ENCODE measurements at places on chromosomes 16 and 17. TPM values are rescaled to one million over a fixed set of nuclear protein-coding genes. Genes with fewer than 3 reads are reported as not detected.

- no peak for DNase-seq
Measured at GRCh38 chr17:8969901-8970300, 4.4 kb upstream of the PIK3R5 start.

GRCh38 chr17:75459590-75460267 is 3.3 kb downstream of the TMEM94 start:
- DNase-seq = peak; percentile 37

DNA sequence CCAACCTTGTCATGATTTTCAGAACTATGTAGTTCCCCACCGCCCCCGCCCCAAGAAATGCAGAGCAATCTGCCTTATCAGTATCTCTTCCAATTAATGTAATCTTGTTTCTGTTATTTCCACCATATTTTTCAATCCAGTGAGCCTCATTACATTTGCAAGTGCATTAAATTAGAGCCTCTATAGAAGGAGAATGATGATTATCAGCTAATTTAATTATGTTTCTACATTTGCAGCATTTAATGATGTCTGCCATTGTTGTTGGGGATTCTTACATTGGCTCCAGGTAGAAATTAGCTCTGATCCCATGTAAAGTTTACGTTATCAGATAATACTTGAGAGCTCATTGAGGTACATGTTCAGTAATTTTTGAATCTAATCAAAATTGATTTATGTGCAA is 707.0 kb upstream of the RBFOX1 start:
- DNase-seq = no peak

GRCh38 chr16:66576296-66576695 is 3.0 kb upstream of the CMTM2 start:
- DNase-seq = no peak

- no peak for DNase-seq
Measured at GRCh38 chr17:41020336-41020735, 6.7 kb downstream of the KRTAP1-5 start.

DNA sequence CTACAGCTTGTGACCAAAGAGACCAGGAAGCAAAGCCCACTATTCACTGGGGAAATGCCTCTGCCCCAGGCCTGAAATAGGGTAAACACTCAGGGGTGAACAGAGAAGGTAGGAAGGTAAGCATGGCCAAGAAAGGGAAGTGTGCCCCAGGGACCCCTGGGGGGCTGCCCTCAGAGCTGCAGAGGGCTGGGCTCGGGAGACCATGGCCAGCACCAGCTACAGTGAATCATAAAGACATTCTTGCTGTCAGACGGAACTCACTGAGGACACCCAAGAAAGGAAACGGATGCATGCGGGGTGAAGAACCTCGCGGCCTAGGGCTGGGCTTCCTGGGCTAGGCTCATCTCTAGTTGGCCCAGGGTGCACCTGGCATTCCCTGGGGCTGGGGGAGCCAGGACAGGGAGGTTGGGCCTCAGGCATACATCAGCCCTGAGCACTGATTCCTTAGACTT is 9.6 kb downstream of the HIC1 start:
- no peak for DNase-seq

DNA sequence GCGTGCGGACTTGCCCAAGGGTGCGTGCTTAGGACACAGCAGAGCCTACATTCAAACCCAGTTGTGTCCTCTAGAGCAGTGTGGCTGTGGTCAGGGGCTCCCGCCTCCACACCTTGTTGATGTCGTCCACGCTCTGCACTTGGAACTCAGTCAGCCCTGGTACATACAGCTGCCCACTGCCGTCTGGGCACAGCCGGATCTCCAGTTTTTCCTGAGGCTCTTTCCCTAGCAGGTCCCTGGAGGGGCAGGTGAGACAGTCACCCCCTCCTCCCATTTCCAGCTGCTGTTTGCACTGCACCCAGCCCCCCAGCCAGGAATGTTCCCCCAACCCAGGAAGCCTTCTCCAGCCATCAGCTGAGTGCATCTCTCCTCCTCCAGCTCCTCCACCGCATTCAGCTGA is 25.7 kb downstream of the KATNB1 start:
- no peak for DNase-seq

GRCh38 chr16:57123216-57123973 is 31.0 kb downstream of the CPNE2 start:
- no peak for DNase-seq

- peak; percentile 65 for DNase-seq
Measured at GRCh38 chr17:67390646-67391361, 13.7 kb downstream of the PITPNC1 start.

- no peak for DNase-seq
Measured at GRCh38 chr16:71387045-71387871, 28.7 kb downstream of the CALB2 start.

GRCh38 chr16:70432723-70433457 is 6.0 kb downstream of the ST3GAL2 start:
- DNase-seq = peak; percentile 18

DNA sequence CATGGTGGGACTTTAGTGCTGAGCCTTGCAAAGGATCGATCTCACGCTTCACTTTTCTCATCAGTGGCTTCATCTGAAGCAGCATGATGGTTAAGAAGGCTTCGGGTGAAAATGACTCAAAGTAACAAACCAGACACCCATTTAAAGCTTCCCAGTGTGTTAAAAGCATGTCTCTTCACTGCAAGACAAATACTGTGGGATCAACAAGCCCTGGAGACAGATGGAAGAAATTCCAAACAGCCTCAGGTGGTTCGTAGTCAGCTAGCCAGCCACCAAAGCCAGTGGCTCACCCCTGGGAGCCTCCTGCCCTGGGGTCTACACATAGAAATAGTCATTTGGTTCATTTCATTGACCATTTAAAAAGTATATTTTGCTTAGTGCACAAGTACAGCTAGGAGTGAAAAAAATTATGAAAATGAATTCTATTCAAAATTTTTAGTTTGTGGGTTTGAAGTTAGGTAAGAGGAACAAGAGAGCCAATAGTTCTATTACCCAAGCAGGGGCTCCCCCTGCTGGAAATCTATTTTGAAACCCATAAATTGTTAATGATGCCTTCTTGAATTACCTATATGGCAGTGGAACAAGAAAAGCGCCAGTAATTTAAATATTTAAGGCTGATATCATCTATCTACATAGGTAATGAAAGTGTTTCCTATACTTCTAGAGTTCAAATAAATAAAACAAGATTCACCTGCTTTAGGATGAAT is 51.6 kb downstream of the PMP22 start:
- no peak for DNase-seq

DNA sequence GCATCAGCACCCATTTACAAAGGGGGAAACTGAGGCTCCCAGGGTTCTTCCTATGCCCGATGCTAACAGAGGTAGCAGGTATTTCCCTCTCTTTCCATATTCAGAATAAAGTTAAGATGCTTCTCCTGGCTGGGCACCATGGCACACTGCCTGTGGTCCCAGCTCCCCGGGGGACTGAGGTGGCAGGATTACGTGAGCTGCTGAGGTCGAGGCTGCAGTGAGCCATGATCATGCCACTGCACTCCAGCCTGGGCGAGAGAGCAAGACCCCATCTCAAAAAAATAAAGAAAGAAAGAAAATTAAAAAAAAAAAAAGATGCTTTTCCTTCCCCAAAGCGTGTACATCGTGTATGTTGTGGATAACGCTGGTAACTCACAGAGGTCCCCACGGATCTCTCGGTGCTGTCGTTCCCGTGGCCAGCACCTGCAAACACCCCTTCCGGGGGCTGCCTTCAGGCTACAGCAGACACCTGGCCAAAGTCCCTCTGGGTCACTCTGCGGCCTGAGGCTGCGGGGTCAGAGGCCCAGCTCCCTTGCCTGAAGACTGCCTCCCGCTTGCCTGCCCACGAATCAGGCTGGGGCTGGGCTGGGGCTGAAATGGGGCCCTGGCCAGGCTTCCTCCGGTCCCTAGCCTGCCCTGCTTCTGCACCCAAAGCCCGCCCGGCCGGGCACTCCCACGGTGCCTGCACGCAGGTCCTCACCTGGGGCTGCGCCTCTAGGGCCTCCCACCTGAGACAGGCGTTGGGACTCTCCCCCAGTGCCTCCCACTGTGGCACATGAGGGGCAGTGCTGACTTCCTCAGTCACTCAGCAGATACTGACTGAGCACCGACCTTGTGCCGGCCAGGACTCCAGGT is 63.1 kb downstream of the ZDHHC7 start:
- DNase-seq = no peak

GRCh38 chr17:9139695-9140094 is 118.4 kb downstream of the NTN1 start:
- DNase-seq = no peak

DNA sequence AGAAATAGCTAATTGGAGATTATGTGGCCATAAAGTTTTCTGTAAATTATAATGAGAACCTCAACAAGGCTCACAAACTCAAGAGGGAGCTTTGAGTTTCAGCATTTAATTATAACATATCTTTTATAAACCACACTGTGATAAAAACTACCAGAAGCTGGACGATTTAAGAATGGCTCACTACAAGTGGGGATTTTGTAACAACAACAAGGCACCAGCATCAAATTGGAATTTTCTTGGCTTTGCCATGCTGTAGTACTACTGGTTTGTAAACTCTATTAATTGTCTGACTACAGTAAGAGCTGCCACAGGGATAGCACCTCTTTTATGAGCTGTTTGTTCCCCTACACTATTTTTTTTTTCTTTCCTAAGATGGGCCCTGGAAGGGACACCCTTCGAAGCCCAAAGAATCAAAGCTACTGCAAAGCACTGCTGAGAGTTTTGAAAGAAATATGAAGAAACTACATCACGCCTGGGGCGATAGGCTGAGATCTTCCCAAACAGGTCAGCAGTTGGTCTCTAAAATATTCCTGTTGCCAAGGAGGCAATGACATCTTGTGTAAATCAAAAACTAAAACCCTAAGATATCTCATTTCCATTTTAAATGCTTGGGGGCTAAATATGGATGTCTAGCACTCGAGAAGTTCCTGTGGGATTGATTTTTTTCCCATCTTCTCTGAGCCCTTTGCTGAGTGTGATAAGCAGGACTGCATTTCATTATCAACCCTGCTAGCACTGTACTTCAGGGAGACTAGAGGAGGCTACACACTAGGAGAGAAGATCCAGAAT is 40.9 kb downstream of the SKAP1 start:
- no peak for DNase-seq

DNA sequence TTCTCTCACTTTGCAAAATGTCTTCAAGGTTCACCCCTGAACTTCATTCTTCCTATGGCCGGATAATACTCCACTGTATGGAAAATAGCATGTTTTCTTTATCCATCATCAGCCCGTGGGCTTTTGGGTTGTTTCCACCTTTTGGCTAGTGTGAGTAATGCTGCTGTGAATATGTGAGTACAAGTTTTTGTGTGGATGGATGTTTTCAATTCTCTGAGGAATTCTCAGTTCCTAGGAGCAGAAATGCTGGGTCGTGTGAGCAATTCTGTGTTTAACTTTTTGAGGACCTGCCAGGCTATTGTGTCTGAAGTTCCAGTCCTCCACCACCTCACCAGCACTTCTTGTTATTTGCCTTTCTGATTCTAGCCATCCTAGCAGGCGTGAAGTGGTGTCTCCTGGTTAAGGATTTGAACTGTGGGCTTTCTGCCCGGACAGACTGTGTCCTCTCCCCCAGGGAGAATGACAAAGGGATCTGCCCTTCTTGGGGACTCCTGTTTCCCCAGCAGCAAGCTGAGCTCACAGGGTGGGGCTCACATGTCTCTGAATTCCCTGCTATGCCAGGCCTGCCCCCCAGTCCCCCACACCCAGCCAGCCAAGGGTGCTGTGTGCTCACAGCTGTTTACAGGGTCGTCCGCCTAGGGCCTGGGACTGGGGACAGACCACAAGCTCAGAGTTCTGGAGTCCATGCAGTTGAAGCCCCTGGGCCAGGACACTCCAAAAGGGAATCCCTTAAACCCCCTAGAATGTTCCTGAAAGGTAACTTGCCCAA is 92.2 kb upstream of the CIBAR2 start:
- DNase-seq = no peak

DNA sequence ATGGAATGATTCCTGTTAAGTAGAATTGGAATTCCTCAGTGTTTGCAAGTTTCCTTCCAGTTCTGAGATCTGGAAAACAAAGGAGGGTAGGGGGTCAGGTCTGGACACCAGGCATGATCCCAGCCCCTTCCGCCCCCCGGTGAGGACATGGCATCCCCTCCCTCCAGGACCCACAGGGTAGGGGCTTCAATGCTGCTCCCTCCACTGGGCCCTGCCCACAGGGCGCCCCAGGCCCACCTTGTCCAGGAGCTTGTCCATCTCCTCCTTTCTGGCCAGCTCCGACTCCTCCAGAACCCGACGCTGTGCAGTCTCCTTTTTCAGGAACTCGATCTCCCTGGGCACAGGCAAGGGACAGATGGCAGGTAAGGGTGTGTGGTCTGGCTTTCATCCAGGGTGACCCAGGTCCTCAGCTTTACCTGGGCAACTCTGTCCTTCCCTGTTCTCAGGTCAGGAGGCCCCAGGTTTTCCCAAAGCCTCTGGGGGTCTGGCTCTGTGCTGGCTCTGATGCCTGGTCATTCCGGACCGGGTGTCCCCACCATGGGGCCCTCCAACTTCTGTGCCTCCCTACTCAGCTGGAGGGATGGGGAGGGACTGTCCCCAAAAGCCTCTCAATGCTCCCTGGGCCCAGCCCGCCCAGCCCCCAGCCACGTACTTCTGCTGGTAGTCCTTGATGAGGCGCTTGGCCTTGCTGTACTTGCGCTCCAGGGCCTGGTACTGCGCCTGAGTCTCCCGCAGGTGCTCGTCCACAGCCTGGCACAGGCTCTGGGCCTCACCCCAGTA is 5.5 kb upstream of the SAMD14 start:
- DNase-seq = no peak

- DNase-seq = peak; percentile 64
Measured at GRCh38 chr17:61409301-61410112, 9.9 kb downstream of the TBX2 start.

DNA sequence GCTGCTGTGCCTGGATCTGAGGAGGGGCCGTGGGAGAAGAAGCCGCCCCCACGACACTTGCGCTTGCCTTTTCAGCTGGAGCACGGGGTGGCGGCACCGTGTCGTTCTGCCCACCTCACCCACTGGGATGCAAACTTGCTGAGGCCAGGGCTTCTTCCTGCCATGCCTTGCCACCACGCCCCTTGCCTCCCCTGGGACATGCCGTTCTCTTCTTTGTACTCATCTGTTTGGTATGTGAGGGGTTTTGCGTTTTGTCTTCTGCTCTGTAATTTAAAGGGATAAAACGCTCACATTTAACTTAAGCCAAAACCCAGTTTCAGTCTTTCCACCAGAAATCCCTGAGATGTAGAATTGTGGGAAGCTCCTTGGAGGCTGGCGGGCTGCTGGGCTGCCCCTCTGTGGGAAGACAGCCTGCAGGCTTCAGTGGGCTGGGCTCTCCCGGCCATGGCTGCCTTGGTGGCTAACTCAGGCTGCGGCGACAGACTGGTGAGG is 180.2 kb downstream of the RPTOR start:
- DNase-seq = no peak

- no peak for DNase-seq
Measured at GRCh38 chr16:21563676-21564075, 35.7 kb upstream of the METTL9 start.

The CCDC102A gene
- 9.3 TPM for total RNA-seq

The MRM3 gene
- 26.2 TPM for total RNA-seq

The AOC3 gene
- 80.5 TPM for total RNA-seq

The HSPB9 gene
- total RNA-seq = not detected

The HOXB1 gene
- not detected for total RNA-seq

The IGF2BP1 gene
- total RNA-seq = 0.04 TPM

The WNT3 gene
- total RNA-seq = 0.36 TPM

The MYO15A gene
- 0.84 TPM for total RNA-seq

The NPIPB13 gene
- total RNA-seq = 0.35 TPM

The ZNF469 gene
- 2.0 TPM for total RNA-seq

The GPR179 gene
- 0.08 TPM for total RNA-seq

Data from adrenal gland (tissue), 19 donors.